A549 treated with CpdA at 1 μM for 4 hours (cell line): ENCODE measurements at places on chromosomes 1 and 21. TPM values are rescaled to one million over a fixed set of nuclear protein-coding genes. Genes with fewer than 3 reads are reported as not detected.

The LORICRIN gene
- total RNA-seq = not detected in 5 replicates

The DRAXIN gene
- total RNA-seq = 0.07 to 0.21 TPM (median 0.12 TPM) in 5 replicates

The WDR64 gene
- total RNA-seq = not detected in 5 replicates

The TYW3 gene
- total RNA-seq = 16.4 to 18.2 TPM (median 17.8 TPM) in 5 replicates

The CD5L gene
- not detected in 5 replicates for total RNA-seq

The ITLN2 gene
- 0.16 TPM in 1 of 5 replicates, not detected in the others for total RNA-seq

The ATXN7L2 gene
- total RNA-seq = 1.7 to 2.8 TPM (median 2.6 TPM) in 5 replicates

The RGS8 gene
- total RNA-seq = not detected in 5 replicates

The DOCK7 gene
- 13.0 to 28.0 TPM (median 16.1 TPM) in 5 replicates for total RNA-seq

The GRIK3 gene
- total RNA-seq = not detected in 5 replicates

The MTF1 gene
- 4.0 to 4.8 TPM (median 4.6 TPM) in 5 replicates for total RNA-seq

The CD84 gene
- not detected in 5 replicates for total RNA-seq

The CLCA1 gene
- total RNA-seq = not detected in 5 replicates

The PLA2G2F gene
- total RNA-seq = 0.01 TPM in 1 of 5 replicates, not detected in the others

The SYF2 gene
- total RNA-seq = 36.9 to 50.9 TPM (median 40.1 TPM) in 5 replicates

The SPRR4 gene
- not detected in 5 replicates for total RNA-seq

The SLAMF9 gene
- 0.17 to 0.25 TPM (median 0.22 TPM) in 3 of 5 replicates, not detected in the others for total RNA-seq

The CD244 gene
- total RNA-seq = 0.03 TPM in 1 of 5 replicates, not detected in the others

The TNFAIP8L2 gene
- total RNA-seq = not detected in 5 replicates

The EXO1 gene
- total RNA-seq = 21.8 to 35.1 TPM (median 24.8 TPM) in 5 replicates

The ERICH3 gene
- total RNA-seq = not detected in 5 replicates

The IGSF9 gene
- 0.22 to 0.39 TPM (median 0.27 TPM) in 5 replicates for total RNA-seq

The RCAN1 gene
- 8.2 to 11.3 TPM (median 10.0 TPM) in 5 replicates for total RNA-seq

The E2F2 gene
- total RNA-seq = 2.3 to 2.7 TPM (median 2.5 TPM) in 5 replicates

The PTAFR gene
- 0.25 to 0.57 TPM (median 0.33 TPM) in 5 replicates for total RNA-seq

The SIPA1L2 gene
- total RNA-seq = 7.8 to 9.0 TPM (median 8.8 TPM) in 5 replicates

The CAMSAP2 gene
- total RNA-seq = 17.6 to 27.1 TPM (median 20.8 TPM) in 5 replicates

The BEST4 gene
- 0.29 to 0.44 TPM (median 0.30 TPM) in 5 replicates for total RNA-seq

The NTMT2 gene
- not detected in 5 replicates for total RNA-seq

The FAM43B gene
- total RNA-seq = 3.6 to 6.6 TPM (median 5.7 TPM) in 5 replicates

The FAM229A gene
- 2.9 to 5.4 TPM (median 3.8 TPM) in 5 replicates for total RNA-seq

The FAAH gene
- total RNA-seq = 0.81 to 2.6 TPM (median 0.83 TPM) in 5 replicates

The OR2G6 gene
- not detected in 5 replicates for total RNA-seq

The MIER1 gene
- 9.2 to 16.4 TPM (median 9.9 TPM) in 5 replicates for total RNA-seq

The HCRTR1 gene
- 0.07 to 0.08 TPM in 2 of 5 replicates, not detected in the others for total RNA-seq

The CBR3 gene
- 13.2 to 16.8 TPM (median 15.4 TPM) in 5 replicates for total RNA-seq

The OVAAL gene
- 0.05 to 0.19 TPM in 2 of 5 replicates, not detected in the others for total RNA-seq

The ZNF326 gene
- total RNA-seq = 19.6 to 24.3 TPM (median 21.4 TPM) in 5 replicates

The MTMR11 gene
- total RNA-seq = 7.2 to 11.6 TPM (median 9.5 TPM) in 5 replicates

The TFAP2E gene
- total RNA-seq = 0.56 to 0.82 TPM (median 0.62 TPM) in 5 replicates

The SNIP1 gene
- 8.5 to 12.3 TPM (median 10.0 TPM) in 5 replicates for total RNA-seq

The CHD5 gene
- total RNA-seq = 0.55 to 0.83 TPM (median 0.69 TPM) in 5 replicates

The LCE2B gene
- not detected in 5 replicates for total RNA-seq

The CCDC27 gene
- total RNA-seq = not detected in 5 replicates

The CR1L gene
- 0.71 TPM in 1 of 5 replicates, not detected in the others for total RNA-seq
